ENCODE measurements at places on chromosomes 6 and 20. TPM values are rescaled to one million over a fixed set of nuclear protein-coding genes. Genes with fewer than 3 reads are reported as not detected.
A peak's percentile ranks its signal among the peaks of the same experiment; 100 is the strongest.

The RUNX2 gene
- 2.5 TPM for polyA plus RNA-seq

The NFKBIL1 gene
- 15.7 TPM for polyA plus RNA-seq

The WFDC12 gene
- polyA plus RNA-seq, result not detected

The HMGN3 gene
- 336 TPM for polyA plus RNA-seq

The CDS2 gene
- 35.9 TPM for polyA plus RNA-seq

The PAX1 gene
- polyA plus RNA-seq, result not detected

The RRAGD gene
- 34.7 TPM for polyA plus RNA-seq

The GNRH2 gene
- 0.73 TPM for polyA plus RNA-seq

The KCNG1 gene
- 4.3 TPM for polyA plus RNA-seq

GRCh38 chr6:121691126-121691551 lies 255.7 kb downstream of the GJA1 start:
- no peak for DNase-seq

DNA sequence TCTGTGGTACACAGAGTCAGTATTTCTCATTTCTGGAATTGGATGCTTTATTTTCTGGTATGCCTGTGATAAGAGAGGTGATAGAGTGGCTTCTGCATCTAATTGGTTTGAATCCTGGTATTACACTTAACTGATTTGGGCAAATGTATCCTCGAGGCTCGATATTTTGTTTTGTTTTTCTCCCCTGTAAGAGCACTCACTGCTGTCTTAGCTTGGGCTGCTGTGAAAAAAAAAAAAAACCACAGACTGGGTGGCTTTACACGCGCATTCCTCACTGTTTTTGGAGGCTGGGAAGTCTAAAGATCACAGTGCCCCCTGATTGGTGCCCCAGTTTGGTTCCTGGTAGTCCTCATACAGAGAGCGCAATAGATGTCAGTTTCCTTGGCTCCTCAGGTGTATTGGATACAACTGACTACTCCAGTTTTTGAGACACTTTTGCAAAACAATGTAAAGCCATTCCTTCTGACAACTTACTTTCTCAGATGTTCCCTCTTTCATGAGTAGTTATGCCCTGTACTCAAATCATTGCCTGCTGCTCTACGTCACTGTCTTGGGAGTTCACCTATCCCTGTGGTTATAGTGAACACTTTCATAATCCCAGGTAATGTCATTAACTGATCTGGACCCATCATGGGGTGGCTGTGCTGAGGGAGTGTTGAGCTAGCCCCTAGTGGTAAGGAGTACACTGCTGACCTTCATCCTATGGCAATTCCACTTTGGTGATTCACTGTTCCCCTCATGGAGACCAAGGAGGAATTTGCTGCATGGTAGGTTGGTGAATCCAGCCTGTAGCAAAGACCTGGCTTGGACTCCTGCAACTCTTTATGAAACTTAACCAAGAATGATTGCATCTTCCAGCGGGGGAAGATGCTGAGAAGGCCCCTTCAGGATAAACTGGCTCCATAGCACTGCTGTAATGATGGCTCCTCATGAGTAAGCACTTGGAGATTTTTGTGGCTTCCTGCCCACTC lies 3.5 kb upstream of the ACAT2 start:
- no peak for DNase-seq

- no peak for DNase-seq
Observed at GRCh38 chr6:47335466-47335865, 25.8 kb upstream of the TNFRSF21 start.

DNA sequence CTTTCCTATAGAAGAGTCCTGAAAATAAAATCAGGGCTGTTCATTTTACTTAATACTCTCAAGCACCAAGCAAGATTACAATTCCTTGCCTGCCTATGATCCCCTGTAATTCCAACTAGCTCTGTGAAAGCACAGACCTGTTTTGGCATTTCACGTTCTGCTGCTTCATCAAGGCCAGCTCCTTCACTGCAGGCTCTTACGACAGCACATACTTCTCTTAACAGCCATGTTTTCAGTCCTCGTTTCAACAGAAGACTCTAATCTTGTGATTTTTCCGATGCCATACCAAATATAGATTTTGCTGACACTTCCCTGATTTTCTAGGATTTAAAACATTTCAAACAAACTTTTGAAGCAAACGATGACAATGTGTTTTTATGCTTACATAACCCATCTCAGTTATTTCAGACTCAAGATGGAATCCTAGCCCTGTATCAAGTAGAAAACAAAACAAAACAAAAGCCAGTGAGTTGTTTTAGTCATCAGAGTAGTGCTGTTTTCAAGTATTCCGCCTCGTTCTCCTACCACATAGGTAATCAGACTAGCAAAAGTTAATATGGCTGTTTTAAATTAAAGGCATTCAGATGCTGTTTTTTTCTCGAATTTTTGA lies 616.5 kb upstream of the CITED2 start:
- DNase-seq, result no peak

- DNase-seq, result no peak
Observed at GRCh38 chr20:35462351-35462750, 7.0 kb downstream of the CEP250 start.

DNA sequence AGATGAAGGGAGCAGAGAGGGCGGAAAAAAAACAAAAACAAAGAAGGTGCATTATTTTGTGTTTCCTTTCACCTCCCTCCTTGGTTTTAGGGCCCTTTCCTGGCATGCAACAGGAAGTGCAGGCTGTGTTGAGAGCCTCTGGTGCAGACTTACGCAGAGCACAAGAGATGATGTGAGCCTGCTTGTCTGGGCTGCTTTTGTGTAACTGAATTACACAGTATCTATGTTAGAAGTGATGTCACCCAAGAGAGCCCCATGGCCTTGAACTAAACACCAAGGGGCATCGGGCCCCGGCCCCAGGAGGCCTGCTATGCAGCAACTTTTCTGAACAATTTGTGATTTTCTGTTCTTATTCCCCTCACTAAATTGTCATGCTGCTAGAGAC lies 25.5 kb downstream of the GNAS start:
- no peak for DNase-seq

- no peak for DNase-seq
Observed at GRCh38 chr6:44855562-44856411, 468.3 kb downstream of the CDC5L start.

DNA sequence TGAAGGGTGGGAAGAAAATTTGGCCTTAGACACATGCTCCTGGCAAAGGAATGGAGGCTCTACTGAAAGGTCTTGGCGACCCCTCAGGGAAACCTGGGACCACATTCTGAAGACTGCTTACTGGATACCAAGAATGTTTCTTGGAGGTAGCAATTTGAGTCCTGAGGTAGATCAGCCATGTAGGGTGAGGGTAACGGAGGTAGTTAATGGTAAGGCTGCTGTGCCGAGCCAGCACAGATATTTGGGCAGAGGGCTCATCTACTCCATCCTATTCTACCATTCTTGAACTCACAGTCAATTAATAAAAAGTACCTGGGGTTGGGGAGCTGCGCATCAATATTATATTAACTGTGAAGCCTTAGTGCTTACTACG lies 401 bp upstream of the PHF3 start:
- DNase-seq, result no peak

DNA sequence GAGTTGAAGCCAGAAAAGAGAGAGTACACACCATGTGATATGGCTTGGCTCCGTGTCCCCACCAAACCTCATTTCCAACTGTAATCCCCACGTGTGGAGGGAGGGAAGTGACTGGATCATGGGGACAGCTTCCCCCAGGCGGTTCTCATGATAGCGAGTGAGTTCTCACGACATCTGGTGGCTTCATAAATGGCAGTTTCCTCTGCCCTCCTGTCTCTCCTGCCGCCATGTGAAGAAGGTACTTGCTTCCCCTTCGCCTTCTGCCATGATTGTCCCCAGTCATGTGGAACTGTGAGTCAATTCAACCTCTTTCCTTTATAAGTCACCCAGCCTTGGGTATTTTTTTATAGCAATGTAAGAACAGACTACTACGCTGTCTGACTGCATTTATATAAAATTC lies 40.3 kb downstream of the TAF4 start:
- no peak for DNase-seq

DNA sequence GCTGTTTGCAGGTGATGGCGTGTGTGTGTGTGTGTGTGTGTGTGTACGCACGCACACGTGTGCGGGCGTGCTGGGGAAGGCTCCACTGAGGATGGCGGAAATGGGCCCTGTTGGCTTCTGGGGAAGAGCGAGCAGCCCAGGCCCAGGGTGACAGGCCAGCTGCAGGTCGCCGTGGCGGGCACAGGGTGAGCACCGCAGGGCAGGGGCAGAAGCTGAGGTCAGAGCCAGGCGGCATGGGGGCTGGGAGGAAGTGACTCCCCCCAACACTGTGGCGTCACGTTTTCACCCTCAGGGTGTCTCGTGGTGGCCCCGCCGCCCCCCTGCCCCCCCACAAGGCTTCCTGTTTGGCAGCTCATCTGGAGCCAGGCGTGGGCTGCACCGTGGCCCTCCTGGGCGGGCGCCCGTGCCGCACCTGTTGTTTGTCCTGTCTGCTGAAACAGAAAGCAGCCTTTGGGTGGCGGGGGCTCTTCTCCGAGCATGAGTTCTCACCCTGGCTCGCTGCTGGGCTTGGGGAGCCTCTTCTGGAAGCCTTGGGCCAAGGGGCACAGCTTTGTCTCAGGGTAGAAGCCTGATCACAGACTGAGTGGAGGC lies 7.1 kb downstream of the RBM38 start:
- DNase-seq, result no peak

GRCh38 chr6:41713159-41713649 lies 22.2 kb downstream of the TFEB start:
- no peak for DNase-seq

DNA sequence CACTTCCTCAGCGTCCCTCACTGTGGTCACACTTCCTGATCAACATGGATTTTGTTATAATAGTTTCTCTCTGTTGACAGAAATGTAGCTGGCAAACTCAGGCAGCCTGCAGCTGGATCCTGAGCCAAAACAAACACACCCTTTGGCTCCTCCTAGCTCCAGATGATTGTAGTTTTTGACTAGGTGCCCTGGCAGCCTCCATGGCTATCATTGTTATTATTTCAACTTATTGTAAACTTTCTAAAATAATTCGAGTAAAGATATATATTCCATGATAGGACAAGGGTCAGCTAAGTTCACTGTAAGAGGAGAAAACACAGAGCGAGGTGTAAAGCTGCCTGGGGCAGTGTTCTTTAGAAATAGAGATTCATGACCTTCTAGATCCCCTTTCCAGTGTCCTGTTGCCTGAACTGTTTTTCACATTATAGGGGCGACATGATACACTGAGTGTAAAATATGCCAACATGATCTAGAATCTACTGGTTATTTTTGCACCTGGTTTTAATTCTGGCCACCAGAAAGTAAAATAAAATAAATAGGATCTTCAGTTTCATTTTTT lies 98.2 kb upstream of the HDGFL1 start:
- DNase-seq, result peak; percentile 57

GRCh38 chr6:146544616-146545182 lies 1.1 kb downstream of the RAB32 start:
- no peak for DNase-seq

GRCh38 chr20:37151529-37151928 lies 27.6 kb upstream of the RPN2 start:
- DNase-seq, result no peak

DNA sequence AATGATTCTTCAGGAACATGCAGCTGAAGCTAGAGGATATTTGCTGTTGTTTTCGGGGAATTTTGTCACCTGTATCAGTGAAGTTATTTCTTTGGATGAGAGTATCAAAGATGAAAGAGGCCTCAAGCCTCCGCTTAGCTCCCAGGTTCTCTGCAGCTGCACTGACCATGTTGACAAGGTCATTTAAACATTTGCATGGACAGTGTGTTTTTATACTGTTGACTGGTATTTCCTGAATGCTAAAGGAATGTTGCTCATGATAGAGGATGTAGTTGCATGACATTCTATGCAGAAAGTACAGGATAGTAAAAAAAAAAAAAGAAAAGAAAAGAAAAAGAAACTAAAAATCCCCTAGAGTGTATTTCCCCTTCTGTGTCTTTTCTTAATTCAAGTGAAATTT lies 165.6 kb upstream of the LAMP5 start:
- DNase-seq, result no peak

DNA sequence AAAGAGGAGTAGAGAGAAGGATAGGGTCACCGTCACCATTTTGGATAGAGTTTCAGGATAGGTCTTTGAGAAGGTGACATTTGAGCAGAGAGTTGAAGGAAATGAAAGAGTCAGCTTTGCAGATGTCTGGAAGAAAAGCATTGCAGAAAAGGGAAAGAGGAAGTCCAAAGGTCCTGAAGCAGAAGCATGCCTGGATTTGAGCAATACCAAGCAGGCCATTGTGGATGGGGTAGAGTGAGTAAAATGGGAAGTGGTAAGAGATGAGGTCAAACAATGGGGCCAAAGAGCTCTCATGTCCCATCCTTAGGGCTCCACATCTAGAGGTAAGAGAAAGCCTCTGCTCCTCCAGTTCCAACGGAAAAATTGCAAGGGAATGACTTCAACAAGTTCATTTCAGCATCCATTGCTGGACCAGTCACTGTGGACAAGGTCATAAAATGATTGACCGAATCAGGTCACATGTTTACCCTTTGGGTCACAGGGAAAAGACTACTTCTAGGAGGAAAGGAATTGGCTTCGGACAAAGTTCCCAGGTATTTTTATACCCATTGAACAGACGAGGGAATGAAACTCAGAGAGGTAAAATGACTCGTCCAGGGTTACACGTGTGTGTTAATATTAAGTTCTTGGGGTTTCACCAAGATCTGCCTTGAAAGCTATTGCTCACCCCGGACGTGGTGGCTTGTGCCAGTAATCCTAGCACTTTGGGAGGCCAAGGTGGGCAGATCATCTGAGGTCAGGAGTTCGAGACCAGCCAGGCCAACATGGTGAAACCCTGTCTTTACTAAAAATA lies 6.6 kb upstream of the SAMHD1 start:
- DNase-seq, result no peak

- no peak for DNase-seq
Observed at GRCh38 chr20:59402681-59403080, 102.3 kb downstream of the EDN3 start.

GRCh38 chr6:147077251-147077650 lies 127.0 kb upstream of the STXBP5 start:
- DNase-seq, result no peak

GRCh38 chr20:57065646-57066045 lies 200.8 kb downstream of the BMP7 start:
- DNase-seq, result no peak
